HT-29 (cell line): ENCODE measurements at places on chromosomes 6 and 20.

- DNase-seq: no peak
These were observed 3.4 kb downstream of the TCFL5 start for GRCh38 chr20:62858058-62858830.

DNA sequence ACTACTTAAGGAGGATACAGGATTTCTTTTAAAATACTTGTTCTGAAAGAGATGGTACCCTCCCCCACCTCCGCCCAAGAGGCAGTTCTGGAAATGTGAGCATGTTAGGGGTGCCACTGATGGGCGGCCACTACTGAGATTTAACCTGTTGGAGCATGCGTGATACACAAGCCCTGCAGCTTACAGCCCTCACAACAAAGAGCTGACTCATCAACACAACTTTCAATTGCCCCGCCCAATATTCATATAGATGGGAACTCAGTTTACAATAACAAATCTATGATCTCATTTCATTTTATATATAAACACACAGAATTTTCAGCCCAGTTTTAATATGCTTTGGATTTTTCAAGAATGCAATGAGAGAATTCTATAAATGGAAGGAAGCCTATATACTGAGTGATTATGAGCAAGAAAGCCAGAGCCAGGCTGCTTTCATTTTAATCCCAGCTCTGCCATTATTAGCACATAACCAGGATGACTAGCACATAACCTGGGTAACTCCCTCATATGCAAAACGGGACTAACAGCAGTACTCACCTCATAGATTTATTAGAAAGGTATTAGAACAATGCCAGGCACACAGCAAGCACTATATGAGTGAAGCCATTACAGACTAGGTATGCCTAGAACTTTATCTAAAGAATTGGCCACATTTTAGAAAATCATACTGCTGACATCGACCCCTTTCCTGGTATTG, 45.6 kb upstream of the IPCEF1 start:
- no peak for DNase-seq

DNA sequence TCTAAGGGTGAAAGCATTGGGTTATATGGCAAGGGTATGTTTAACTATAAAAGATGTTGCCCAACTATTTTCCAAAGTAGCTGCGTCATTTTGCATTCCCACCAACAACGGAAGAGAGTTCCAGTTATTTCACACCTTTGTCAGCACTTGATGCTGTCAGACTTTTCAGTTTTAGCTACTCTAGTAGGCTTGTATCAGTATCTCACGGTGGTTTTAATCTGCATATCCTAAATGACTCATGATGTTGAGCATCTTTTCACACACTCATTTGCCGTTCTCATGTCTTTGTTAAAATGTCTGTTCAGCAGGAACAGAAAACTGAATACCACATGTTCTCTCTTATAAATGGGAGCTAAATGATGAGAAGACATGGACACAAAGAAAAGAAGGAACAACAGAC, 122.3 kb downstream of the RNASET2 start:
- no peak for DNase-seq

GRCh38 chr20:53923566-53924369, 146.6 kb downstream of the BCAS1 start:
- DNase-seq: no peak

- peak; percentile 34 for DNase-seq
These were observed 66.0 kb downstream of the ZBTB2 start for GRCh38 chr6:151325075-151326050.

- DNase-seq: no peak
These were observed 118.5 kb upstream of the PHACTR3 start for GRCh38 chr20:59485576-59486454.

DNA sequence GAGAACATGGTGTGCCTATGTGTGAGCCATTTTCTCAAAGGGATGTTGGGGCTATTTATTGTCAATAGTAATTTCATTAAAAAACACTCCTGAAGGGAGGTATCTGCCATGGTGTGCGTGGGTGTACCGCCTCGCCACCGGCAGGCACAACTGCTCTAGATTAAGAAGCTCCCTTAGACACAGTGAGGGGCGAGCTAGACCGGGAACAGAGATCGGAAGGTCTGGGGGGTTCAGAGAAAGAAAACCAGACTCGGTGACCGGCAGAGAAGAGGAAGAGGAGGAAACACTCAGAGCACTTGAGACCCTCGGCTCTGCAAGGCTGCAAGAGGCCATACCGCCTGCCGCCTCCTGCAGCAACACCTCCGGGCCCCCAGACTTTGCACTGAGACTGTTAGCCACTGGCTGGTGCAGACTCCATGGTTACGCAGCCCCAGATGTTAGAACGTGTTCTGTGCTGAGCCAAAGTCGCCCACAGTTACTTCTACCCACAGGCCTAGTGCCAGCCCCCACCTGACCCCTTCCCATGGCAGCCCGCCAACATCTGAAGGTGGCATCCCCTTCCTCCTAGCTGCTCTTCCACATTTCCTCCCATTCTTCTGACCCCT, 18.1 kb downstream of the PXDC1 start:
- DNase-seq: no peak

GRCh38 chr6:143110996-143111395, 50.3 kb downstream of the AIG1 start:
- no peak for DNase-seq

DNA sequence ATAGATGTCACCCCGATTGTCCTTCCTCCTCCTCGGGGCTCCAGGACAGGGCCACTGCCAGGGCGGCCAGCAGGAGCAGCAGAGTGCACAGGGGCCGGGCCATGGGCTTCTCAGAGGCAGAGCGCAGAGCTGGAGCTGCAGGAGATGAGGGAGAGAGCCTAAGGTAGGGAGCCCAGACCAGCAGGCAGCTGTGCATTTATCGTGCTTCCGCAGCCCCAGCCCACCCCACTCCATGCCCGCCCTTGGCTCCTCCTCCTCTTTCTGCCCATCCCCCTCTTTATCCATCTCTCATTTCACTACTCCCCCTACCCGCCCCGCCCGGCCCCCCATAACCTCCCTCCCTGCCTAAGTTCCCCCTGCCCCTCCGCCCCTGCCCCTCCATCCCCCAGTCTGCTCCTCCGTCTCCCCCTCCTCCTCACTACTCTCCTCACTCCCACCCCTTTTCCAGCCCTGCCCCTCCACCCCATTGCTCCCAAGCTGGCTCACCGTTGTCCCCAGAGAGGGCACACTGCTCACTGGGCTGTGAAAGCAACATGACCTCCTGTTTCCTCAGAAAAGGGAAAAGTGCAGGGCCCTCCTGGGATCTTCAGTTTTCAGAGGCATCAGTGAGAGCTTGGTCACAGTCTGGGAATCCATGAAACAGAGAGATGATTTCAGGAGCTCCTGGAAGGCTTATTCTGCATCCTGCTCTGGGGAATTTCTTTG, 25.5 kb upstream of the CST1 start:
- DNase-seq: no peak

- peak; percentile 54 for DNase-seq
These were observed 210.1 kb upstream of the CCN2 start for GRCh38 chr6:132161283-132161682.

DNA sequence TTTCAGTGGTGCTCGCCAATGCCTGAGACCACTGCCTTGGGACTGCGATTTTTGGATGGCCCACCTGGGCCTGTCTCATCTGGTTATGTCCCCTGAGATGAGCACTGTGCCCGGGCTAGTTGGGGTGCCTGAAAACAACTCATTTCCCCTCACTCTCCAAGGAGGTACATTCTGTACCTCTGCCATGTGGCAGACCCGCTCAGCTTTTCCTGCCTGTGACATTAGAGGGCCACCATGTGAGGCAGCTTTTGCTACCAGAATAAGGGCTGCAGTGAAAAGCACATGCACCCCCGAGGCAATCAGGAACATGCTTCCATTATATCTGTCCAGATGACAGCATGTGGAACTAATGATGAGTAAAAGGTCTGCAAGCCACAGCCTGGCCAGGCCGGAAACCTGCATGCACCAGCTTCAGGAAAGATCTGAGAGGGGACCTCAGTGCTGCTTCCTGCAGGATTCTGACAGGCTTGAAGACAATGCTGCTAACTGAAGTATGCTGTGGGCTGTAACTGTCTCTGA, 11.3 kb upstream of the SRSF6 start:
- DNase-seq: no peak

- no peak for DNase-seq
These were observed 48.5 kb downstream of the AIG1 start for GRCh38 chr6:143109196-143109595.

DNA sequence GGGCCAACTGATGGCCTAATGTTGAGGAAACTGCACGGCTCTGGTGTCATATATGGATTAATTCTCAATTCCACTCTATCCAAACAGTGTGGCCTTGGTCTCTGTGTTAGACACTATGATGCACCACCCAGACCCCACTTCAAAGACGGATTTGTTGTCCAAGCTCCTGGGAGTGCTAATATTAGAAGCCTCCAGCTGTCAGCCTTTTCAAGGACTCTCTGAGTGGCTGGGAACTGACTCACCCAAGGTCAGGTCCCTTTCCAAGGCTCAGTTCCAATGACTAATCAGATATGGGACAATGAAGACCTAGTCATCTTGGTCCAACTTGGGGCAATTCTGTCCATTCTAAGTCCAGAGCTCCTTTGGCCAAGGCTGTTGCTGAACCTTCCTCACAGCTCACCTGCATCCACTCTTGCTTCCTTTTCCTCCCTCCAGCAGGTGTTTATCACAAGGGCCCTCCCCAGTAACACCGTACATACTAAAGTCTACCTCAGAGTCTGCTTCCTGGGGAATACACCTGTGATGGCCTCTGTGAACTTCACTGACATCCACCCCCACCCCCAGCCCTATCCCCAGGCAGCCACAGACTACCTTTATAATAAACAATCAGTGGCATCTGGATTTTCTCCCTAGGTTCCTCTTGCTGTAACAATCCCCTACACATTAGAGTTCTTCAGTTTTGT, 7.2 kb upstream of the IL20RA start:
- DNase-seq: no peak

DNA sequence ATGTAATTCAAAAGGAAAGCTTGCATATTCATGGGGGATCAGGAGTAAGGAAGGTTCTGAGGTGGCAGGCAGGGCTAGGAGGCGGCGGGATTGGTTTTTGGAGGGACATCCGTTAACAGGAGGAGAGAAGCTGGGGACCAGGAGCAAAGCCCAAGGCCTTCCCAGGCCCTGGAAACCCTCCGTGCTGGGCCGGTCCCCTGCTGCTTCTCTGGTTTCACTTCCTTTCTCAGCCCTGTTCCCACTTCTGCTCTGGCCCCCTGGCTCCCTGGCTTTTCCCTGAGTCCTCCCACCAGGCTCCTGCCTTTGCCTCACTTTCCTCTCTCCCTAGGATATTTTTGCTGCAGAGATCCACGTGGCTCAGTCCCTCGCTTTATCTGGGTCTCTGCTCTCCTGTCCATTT, 26.4 kb upstream of the SALL4 start:
- DNase-seq: no peak

DNA sequence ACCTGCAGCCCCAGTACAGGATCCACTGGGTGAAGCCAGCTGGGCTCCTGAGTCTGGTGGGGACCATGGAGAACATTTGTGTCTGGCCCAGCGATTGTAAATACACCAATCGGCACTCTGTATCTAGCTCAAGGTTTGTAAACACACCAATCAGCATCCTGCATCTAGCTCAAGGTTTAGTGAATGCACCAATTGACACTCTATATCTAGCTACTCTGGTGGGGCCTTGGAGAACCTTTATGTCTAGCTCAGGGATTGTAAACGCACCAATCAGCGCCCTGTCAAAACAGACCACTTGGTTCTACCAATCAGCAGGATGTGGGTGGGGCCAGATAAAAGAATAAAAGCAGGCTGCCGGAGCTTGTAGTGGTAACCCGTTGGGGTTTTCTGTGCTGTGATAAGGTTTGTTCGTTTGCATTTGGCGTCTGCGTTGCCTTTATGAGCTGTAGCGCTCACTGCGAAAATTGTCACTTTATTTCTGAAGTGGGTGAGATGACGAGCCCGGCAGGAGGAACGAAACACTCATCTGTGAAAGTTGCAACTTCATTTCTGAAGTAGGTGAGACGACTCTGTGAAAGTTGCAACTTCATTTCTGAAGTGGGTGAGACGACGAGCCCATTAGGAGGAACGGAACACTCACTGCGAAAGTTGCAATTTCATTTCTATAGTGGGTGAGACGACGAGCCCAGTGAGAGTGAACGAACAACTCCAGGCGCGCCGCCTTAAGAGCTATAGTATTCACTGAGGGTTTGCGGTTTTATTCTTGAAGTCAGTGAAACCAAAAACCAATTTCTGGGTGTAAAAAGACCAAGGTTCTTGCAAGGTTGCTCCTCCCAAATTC, 31.1 kb downstream of the SERPINB6 start:
- DNase-seq: no peak

DNA sequence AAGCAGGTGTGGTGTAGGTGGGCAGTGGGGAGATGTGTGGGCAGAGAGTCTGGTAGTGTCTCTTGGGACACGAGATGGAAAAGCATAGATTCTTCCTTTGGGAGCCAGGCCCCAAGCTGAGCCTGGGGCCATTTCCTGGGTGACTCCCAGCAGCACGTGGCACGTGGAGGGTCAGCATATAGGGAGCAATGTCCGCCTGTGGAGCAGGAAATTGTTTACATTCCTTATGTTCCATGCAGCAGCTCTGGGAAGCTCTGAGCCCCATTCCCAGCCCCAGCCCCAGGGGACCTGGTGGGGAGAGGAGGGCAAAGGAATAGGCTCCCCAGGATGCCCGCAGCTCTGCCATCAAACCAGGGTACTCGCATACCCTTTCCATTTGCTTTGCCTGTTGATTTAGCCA, 57.6 kb downstream of the DAAM2 start:
- no peak for DNase-seq

- no peak for DNase-seq
These were observed 5.6 kb downstream of the PLCG1 start for GRCh38 chr20:41142919-41143318.

DNA sequence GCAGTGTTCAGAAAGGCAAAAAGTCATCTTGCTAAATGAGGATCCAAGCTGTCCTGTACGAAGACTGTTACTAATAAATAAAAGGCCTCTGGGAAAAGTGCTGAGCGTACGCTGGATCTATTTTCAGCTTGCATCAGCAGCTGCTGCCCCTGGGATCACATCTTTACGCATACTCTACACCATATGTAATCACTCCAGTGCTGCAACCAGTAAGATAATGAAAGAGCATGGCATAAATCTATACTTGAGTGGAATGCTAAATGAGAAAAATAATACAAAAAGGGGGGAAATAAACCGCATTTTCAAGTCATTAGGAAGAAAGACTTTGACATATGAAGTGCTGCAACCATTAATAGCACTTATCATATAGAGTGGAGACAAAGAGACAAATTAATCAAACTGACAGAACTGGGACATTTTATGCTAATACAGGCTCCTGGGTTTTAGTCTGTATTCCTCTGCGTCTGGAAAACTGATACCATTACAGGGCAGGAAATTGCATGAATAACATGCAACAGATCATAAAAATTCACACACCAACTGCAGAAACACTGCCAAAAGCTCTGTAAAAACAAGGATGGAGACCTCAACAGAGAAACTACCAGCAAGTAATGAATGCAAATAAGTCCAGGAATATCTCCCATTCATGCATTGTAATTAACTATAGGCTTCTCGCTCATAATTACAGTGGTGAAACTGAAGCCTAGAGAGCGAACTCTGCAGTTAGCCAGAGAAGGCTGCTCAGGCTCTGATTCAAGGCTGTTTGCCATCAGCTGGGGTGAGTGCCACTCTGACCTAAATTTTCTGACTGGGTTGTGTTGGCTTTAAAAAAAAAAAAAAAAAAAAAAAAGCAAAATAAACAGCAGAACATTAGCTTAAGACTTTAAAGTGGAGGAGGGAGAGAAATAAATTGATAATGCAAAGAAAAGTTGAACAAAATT, 83.8 kb downstream of the GJA10 start:
- no peak for DNase-seq
